ENCODE measurements at places on chromosomes 5 and 9.

DNA sequence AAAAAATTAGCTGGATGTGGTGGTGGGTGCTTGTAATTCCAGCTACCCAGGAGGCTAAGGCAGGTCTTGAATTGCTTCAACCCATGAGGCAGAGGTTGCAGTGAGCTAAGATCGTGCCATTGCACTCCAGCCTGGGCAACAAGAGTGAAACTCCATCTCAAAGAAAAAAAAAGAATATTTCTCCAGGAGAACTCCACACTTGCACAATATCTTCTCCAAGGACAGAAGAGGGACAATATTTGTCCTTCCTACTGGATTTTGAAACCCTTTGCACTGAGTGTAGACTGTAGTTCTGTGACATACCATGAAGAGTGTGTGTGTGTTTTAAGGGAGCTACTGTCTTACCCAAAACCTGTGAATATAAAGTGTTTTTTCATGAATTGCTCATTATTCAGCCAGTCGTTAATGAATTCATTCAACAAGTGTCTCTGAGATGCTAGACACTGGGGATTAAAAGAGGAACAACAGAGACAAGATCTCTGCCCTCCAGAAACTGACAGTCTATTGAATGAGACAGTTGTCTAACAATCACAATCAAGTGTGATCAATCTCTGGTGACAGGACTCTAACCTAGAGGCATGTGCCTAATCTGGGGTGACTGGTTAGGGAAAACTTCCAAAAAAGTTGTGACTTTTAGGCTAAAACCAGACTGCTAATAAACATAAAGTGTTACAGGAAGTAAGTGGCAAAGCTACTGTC, 9.8 kb upstream of the UBE2D2 start:
- DNase-seq, result no peak

DNA sequence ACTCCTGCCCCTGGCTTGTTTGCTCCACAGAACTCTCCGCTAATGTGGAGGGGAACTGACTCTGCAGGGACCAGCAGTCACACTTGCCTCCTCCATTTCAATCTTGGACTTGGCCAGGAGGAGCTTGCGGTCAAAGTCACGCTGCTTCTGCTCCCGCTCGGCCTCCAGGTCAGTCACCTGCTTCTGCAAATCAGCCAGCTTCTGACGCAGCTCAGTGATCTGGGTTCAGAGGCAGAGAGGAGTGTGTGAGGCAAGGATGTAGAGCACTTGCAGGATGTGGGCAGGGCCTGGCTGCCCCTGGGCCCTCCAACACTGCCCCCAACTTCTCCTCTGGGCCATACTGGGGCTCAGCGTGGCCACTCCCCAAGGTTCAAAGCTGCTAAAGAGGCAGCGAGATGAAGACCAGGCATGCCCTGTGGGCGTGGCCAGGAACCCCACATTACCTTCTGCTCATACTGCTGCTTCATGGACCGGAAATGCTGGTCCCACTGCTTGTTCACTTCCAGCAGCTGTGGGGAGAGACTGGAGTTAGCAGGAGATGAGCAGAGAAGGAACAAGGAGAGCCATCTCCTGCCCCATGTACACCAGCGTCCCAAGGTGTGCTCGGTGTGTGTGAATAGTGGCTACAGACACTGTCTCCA, 22.2 kb downstream of the GPX3 start:
- no peak for DNase-seq

DNA sequence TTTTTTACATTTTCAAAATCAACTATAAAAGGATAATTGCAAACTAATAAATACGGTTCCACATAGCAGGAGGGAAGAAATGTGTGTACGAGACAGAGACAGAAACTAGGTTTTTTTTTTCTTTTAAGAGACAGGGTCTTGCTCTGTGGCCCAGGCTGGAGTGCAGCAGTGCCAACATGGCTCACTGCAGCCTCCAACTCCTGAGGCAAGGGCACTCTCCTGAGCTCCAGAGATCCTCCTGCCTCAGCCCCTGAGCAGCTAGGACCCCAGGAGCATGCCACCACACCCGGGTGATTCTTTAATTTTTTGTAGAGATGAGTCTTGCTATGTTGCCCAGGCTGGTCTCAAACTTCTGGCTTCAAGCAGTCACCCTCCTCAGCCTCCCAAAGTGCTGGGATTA, 2.1 kb upstream of the OR2V1 start:
- DNase-seq, result no peak

GRCh38 chr9:27387722-27388121, 90.8 kb upstream of the EQTN start:
- DNase-seq, result no peak

DNA sequence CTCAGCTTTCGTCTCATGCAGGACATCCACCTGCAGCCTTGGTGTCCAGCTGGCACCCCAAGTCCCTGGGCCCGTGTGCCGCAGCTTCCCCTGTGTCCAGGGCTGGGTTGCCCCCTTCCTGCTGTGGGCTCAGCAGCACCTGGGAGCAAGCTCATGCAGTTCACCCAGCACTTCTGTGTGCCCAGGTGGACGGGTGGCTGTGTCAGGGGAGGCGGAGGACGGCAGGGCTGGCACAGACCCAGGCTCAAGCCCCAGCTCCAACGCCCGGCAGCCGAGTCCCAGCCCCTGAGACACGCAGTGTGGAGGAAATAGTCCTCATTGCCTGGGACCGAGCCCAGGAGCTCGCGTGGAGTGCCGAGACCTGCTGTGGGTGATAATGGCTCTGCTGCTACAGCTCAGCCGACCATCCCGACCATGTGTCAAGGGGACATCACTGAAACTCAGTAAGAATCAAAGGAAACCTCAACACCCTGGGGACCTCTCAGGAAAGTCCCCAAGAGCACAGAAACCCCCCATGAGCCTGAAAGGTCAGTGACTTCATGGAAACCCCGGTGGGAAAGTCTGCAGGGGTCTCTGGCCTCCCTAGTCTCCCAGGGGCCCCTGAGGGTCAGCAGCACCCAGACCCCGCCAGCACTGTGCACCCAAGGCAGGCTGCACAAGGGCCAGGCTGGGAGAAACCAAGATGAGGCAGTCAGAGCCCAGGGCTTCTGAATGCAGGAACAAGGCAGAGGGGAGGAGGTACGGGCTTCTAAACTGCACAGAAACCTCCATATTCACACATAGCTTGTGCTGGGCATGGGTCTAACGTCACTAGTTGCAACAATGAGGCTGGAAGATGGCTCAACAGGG, 38.8 kb downstream of the LPCAT1 start:
- no peak for DNase-seq

DNA sequence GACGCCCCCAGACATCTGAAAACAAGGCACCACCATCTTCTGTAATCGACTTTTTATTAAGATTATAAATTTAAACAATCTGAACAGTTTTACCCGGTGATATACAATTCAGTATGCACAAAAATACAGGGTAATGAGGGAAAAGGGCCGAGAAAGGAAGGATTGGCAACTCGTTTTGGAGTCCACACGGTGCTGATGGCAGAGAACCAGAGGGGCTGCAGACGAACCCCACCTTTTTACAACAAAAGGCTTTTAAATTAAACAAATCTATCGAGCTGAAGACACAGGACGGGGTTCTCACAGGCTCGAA, 2.6 kb downstream of the IER5L start:
- DNase-seq, result no peak

DNA sequence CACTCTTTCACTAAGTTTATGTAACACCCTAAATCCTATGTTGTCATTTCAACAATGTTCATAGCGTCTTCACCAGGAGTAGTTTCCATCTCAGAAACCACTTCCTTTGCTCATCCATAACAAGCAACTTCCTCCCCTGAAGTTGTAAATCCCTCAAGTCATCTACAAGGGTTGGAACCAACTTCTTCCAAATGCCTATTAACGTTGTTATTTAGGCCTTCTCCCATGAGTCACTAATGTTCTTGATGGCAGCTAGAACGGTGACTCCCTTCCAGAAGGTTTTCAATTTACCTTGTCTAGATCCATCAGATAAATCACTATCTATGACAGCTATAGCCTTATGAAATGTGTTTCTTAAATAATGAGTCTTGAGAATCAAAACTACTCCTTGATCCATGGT, 73.3 kb upstream of the TARS1 start:
- DNase-seq, result no peak

GRCh38 chr9:79989079-79989478, 417.3 kb downstream of the TLE4 start:
- DNase-seq, result no peak

- DNase-seq, result no peak
Observed at GRCh38 chr9:22237497-22238363, 208.9 kb upstream of the DMRTA1 start.

DNA sequence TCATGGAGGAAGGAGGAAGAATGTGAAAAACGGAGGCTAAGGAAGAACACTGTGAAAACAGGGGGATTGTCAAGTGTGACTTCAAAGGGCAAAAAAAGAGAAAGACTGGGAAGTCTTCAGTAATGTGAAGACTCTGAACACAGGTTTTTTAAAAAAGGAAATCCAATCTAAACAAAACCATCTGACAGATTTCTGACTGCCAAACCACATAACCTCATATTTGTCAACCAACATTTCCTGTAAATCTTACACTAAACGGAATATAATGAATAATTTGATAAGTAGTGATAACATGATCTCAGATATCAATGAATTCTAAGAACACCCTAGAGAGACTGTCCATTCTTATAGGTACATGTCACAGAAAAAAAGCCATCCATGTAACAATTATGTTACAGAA, 124.7 kb downstream of the FBN2 start:
- DNase-seq, result no peak

- no peak for DNase-seq
Observed at GRCh38 chr9:134748591-134748990, 107.0 kb downstream of the COL5A1 start.

DNA sequence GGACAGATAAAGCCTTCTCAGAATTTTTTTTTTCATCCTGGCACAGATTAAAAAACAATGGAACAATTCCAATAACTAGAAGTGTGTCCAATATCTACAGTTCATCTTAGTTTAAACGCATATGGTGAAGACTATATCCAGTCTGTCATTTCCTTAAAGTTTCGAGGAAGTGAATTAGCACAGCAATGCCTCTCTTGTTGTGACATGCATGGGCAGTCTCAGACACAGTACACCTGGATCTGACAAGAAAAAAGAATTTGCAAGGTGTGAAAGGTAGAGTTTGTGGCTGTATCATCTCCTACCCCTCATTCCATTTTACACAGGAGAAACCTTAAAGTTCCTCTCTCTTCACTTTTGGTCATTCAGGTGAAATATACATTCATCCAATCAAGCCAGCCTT, 100.6 kb upstream of the ADAMTS19 start:
- no peak for DNase-seq

DNA sequence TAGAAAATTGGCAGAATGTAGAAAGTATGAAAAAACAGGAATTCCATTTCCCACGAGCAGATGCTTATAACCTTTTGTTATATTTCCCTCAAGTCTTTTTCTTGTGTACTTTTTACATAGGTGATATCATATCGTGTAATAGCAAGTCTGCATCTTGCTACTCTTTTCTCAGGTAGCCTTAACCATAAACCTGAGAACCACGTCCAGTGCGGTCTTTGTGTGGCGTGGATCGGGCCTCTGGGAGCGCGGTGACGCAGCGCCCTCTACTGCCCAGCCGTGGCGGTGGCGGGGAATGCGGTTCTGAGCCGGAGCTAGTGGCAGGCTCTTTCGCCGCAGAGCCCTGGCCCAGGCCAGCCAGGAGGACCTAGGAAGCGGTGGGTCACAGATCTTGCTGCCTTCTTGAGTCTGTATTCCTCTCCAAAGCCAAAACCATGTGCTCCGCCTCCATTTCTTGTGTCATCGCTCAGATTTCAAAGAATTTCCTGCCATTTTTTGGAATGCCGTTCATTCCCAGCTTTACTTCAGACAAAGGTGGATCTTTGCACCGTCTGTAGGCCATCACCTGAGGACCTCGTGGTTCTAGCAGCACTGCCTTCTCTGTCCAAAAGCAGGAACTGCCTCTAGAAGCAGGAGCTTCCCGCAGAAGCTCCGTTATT, 71.9 kb downstream of the MVB12B start:
- peak; percentile 70 for DNase-seq

DNA sequence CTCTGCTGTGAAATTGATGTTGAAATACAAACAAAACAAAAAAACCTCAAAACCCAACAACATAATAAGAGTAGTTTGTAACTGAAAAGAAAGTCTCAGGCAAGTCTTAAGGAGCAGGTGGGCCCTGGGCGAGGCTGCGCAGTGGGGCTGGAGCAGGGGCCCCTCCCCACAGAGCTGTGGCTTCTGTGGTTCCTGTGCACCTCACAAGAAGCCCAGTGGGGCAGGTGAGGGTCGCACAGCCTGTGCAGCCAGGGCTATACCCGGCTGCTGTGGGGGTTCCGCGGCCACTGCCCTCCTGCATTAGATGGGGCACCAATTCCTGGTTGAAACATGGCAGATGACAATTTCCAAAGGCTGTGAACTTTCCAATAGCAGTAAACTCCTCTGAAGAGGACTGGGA, 75.3 kb downstream of the TRIO start:
- no peak for DNase-seq

DNA sequence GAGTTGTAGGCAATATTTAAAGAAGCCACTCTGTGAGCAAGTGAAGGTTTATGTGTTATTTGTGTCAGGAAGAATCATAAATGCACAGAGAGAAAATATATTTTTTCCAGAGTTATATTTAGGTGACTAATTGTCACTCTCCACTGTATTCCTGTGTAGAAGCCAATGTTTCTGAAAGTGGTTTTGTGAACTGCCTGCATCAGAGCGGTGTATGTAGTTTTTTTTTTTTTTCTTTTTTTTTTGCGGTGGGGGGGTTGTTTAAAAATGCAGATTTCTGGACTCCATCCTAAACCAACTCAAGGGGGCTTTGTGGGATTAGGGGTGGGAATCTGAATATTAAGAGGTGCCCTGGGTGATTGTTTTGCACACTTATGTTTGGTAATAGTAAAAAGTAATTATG, 103.4 kb downstream of the GDNF start:
- DNase-seq, result no peak

DNA sequence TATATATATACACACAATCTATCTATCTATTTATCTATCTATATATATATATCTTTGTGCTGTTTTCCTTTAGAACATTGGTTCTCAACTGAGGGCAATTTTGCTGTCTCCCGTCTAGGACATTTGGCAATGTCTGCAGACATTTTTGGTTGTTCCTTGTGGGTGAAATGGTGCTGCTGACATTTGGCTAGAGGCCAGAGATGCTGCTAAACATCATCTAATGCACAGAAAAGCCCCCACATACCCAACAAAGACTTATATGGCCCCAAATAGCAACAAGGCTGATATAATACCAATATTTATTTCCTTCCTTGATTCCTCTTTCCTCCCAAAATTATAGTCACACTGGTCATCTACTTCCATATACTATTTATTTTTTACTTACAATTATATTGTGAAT, 197.5 kb downstream of the TRPM3 start:
- no peak for DNase-seq

- no peak for DNase-seq
Observed at GRCh38 chr9:91663858-91664257, 240.2 kb upstream of the NFIL3 start.

- DNase-seq, result no peak
Observed at GRCh38 chr9:90854637-90855175, 53.1 kb downstream of the SYK start.

DNA sequence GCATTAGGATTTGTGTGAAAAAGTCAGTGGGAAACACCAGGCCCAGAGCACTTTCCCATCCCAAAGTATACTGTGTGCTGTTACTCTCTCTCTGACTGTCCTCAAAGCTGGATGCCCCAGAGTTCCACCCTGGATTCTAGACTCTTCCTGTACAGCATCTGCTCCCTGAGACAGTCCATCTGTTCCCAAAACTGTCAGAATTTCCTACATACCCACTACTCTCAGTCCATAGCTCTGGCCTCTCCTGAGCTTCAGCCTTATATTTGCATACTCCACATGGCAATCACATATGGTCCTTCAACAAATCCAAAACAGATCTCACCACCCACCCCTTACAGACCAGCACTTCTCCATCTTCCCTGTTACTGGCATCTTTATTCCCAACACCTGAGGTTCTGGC, 9.5 kb downstream of the ELP1 start:
- DNase-seq, result no peak

- DNase-seq, result no peak
Observed at GRCh38 chr9:137240318-137240840, 708 bp upstream of the TUBB4B start.
